Activated T-helper 1 cell treated with anti-CD3 and anti-CD28 coated beads, Interleukin-12 subunit alpha, Interleukin-12 subunit beta, Interleukin-2, Interleukin-4 antibody, amounts not matched to agents 30 ng/mL and 10 ng/mL and 1 ng/mL, durations not matched to agents 14 hours and 24 hours and 36 hours (primary cell): ENCODE measurements at places on chromosomes 2 and 18. TPM values are rescaled to one million over a fixed set of nuclear protein-coding genes. Genes with fewer than 3 reads are reported as not detected.

Gene COX7A2L
- 83.3 and 84.7 TPM in 2 replicates for total RNA-seq

Gene ICOS
- total RNA-seq = 143 and 150 TPM in 2 replicates

Gene SCG2
- not detected in 2 replicates for total RNA-seq

Gene DOK6
- total RNA-seq = not detected in 2 replicates

Gene MYCN
- total RNA-seq = not detected in 2 replicates

Gene FOSL2
- 54.9 and 55.0 TPM in 2 replicates for total RNA-seq

Gene TRABD2A
- total RNA-seq = 62.1 and 62.2 TPM in 2 replicates

Gene HOXD12
- not detected in 2 replicates for total RNA-seq

Gene LAMA1
- not detected in 2 replicates for total RNA-seq

Gene CTAGE1
- total RNA-seq = not detected in 2 replicates

Gene MYO7B
- 0.10 and 0.12 TPM in 2 replicates for total RNA-seq

Gene FEV
- total RNA-seq = not detected in 2 replicates

Gene DNAJC10
- 68.7 and 69.5 TPM in 2 replicates for total RNA-seq

Gene CTLA4
- 118 and 124 TPM in 2 replicates for total RNA-seq

Gene WIPF1
- 340 and 367 TPM in 2 replicates for total RNA-seq

Gene PTPN18
- 66.9 and 68.9 TPM in 2 replicates for total RNA-seq

Gene PCARE
- total RNA-seq = not detected in 2 replicates

Gene KCNJ3
- total RNA-seq = not detected in 2 replicates
